ENCODE measurements at places on chromosomes 12 and 14.

- DNase-seq, result no peak
These were observed at the start of gene SLC38A4 for GRCh38 chr12:46825591-46826414. Gene SLC38A4, minus strand, starts transcription at chr12:46825997. Its CDS starts 32,926 bp downstream, at chr12:46793071.

GRCh38 chr12:12425616-12426015, 68.7 kb downstream of the BORCS5 start:
- no peak for DNase-seq

DNA sequence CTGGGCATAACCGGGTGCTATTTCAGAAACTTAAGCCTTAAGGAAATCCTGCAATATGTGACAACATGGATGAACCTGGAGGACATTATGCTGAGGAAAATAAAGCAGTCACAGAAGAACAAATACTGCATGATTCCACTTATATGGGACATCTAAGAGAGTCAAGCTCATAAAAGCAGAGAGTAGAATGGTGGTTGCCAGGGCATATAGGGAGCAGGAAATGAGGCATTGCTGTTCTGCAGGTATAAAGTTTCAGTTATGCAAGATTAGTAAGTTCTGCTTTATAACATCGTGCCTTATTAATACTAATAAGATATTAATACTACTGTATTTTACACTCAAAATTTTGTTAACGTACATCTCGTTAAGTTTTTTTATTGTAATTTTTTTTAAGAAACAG, 124.2 kb upstream of the ATF1 start:
- no peak for DNase-seq

DNA sequence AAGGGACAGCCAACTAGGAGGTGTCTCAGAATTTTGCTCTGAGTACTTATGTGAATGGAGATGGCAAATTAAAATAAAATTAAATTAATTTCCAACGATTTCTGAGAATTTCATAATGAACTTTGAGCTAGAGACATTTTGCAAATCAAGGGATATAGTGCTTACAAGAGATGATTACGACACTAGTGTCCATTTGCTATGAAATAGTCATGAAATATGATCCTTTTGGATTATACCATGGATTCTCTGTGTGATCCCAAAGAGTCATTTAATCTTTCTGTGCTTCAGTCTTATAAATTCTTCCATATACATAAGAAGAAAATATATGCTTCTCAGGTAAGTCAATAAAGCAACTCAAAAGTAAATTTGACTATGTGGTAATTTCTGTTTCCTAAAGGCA, 240.6 kb downstream of the SLC25A21 start:
- no peak for DNase-seq

- no peak for DNase-seq
These were observed 179.4 kb downstream of the EFCAB11 start for GRCh38 chr14:89775151-89775550.

DNA sequence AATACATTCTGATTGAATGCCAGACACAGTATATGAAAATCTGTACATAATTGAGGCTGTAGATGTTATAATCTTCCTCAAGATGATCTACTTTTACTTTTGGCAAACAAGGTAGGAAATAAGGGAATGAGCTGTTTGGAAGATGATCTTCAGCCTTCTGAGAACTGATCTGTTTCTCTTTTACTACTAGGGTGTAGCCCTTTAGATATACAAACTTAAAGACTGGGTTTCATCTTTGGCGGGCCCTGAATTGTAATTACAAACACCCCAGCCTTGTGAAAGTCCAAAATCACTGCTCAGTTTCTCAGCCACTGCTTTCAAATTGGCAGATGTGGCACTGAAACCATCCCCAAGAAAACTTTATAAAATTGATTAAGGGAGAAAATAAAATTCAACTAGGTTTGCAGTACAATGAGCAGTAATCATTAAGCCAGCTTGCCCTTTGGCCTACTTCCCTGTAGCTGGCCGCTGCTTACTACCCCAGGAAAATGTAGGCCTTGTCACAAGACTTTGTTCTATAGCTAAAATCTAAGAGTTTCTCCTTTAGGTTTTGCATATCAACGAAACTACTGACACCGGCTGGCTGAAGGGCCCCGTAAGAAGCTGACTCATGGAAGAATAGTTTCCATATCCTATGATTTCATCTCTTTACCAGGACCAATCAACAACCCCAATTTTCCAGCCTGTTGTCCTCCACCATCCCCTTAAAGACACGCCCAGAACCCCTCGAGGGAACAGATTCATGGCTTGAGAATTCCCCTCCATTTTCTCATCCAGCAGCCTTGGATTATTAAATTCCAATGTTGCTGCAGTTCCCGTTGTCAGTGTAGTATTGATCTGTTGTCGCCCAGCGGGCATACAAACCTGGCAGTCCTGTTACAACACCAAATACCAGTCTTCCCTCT, 210.8 kb downstream of the PCNX1 start:
- DNase-seq, result no peak

DNA sequence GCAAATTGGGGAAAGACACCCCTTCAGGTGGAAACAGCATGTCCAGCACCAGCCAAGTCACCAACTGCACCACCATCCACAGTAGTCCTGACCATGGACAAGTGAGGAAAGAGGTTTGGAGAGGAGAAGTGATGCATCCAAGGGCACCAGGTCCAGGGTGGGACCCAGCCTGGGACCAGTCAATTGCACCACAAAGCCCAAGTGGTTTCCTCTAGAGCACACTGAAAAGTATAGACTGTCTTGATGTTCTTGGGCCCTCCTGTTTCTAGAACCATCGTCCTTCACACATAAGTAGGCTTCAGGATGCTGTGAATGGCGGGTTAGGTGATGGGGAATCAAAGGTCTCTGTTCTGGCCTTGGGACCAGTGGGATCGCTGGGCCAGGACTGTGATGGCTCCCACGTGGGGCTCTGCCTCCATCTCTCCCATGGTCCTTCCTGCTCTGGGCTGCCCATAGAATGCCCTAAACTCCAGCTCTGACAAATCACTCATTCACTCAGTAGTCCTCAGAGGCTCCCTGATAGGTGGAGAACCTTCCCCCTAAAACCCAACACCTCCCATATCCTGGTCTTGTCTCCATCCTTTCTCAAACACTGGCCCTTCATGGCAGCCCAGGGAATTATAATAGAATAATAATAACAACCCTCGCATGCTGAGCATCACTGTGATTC, 9.2 kb downstream of the KRT79 start:
- no peak for DNase-seq

GRCh38 chr14:99576761-99577705, 27.0 kb downstream of the CCDC85C start:
- no peak for DNase-seq

DNA sequence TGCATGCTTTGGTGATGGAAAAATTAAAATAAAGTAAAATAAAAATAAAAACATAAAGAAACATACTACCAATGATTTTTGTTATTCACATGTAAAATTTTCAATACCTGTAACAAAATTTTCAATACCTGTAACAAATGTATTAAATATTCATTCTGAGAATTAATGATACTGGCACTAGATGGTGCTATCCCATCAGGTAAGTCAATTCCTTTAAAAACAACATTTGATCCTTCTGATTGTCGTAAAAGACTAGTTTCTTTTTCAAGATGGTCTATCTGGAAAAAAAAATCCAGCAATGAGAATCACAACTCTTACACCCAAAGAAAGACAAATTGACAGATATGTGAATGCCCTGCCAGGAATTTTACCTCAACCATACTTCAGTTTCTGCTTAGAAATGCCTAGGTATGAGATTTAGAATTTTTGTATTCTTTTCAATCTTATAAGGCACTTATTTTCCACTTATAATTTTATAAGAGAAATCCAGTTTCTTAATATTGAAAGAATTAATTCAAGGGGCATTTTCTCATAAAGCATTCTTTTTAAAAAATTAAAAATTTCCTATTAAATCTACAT, 30.7 kb downstream of the CEP290 start:
- peak; percentile 46 for DNase-seq

DNA sequence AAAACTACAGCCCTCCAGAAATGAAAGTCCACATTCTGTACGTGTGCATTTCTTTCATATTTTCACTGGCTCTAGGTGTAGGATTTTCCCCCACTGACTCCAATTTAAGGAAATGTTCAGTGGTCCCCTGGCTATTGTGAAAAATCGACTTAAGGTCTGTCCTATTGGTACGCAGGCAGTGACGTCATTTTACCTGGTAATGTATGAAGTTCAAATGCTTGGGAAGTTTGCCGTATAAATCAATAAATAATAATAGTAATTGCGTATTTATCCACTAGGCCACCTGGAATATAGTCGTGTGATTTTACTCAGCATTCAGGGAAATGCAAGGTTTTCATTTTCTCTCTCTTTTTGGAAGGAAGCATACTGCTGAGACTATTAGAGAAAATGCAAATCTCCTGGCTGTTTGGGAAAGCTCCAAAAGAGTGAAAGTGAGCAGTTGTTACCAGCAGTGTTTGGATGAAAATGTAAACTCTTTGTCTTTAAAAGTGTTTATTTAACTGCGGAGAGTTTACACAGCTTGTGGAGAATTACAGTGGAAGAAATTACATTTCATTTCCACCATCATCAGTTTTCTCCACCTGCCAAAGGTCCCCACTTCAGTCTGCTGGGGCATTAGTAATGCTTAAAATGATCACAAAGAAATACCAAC, 107.0 kb downstream of the EXOC5 start:
- DNase-seq, result peak; percentile 83

- DNase-seq, result no peak
These were observed 23.9 kb downstream of the SCAF11 start for GRCh38 chr12:45966486-45966885.

DNA sequence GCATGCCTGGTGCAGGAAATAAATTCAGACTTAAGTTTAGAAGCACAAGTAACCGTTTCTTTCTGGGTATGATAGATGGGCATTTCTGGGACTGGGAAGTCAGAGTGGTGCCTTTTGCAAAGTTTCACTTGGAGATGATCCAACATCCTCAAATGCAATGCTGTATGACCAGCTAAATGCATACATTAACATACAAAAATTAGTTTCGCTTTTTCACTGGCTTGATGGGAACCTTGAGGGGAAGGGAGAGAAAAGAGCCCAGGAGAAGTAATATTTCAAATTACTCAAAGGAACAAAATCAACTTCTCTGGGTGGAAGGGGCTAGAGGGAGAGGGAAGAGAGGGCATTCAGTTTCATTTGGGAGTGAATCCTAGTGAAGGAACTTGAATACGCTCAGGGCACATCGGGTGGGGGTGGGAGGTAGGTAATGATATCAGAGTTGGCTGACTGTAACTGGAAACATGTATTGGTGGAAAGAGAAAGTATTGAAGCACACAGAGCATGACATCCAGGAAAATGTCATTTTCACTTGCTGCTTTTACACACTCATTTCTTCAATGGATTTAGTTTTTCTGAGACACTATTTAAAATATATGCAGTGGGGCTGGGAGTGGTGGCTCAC, 175.5 kb downstream of the PTPRO start:
- DNase-seq, result no peak

DNA sequence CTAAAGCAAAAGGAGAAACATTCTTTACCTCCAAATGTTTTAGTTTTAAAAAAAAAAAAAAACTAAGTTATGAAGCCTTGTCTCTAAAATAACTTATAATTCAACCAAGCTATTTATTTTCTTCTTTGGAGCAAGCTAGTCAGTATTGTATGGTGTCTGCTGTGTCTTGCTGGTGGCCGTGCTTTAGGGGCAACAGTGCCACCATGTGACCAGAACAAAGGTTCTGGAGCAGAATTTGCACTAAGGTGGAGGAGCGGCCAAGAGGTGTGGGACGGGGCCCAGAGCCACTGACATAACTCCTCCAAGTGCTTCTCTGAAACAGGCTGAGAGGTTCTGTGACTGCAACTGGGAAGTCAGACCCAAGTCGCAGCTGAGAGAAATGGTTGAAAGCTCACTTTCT, 4.5 kb downstream of the FICD start:
- DNase-seq, result no peak

DNA sequence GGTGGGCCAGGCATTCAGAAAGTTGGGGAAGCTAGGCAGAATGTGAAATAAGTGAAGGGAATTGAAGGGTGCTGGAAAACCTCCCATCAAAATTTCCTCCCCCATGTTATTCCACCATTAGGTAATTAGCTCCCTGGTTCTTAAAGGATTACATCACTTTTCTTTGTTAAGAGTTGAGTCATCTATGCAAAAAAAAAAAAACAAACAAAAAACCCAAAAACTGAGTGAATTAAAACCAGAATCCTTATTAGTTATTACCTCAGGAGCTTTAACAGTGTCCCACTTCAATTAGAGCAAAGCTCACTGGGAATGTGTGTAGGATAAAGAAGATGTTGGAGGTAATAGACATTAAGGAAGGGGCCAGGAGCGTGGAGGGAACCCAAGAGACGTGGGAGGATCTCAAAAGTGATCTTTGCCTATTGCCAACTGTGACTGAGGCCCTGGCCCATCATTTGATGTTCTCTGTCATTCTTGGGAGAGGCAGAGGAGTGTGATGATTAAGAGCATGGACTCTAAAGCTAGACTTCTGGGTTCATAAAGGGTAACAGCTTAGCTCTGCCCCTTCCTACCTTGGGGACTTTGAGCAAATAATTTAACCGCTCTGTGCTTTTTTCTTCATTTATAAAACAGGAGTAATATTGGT, 364.7 kb downstream of the APAF1 start:
- no peak for DNase-seq

- DNase-seq, result no peak
These were observed 79.6 kb downstream of the ITPK1 start for GRCh38 chr14:93035917-93036651.

DNA sequence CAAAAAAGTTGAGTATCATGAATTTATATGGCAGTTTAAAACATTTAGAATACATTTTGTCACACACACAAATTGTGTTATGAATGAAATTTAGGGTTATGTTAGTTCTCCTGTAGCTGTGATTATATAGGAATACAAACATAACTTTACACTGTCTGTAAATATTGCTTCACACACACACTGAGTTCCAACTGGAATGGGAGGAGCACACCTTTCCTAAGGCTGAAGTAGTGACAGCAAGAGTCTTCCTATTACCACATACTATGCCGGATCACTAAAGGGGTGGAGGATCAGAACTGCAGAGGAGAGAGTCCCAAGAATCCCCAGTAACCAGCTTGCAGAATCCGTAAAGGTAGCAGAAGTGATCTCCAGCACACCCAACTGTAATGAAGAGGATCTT, 63.7 kb downstream of the DNAI7 start:
- DNase-seq, result no peak

- no peak for DNase-seq
These were observed 33.7 kb upstream of the PPP1CC start for GRCh38 chr12:110776410-110776809.

DNA sequence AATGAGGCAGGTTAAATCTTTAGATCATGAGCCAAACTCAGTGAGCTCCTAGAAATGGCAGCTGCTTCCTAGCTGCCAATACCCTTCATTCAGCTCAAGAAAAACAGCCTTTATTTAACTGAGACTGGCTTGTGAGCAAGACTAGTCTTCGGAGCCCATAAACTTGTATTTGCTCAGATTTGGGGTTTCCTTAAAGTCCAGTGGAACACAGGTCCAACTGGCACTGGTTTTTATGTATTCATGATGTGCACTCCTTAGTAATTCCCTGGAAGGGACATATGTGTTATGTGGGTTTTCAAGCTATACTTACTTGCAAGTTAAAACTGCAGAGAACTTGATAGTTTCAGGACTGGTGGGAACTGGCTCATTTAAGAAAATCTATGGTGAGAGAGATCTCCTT, 380.1 kb upstream of the TMEM132C start:
- no peak for DNase-seq

- DNase-seq, result no peak
These were observed 5.1 kb downstream of the KRT85 start for GRCh38 chr12:52362118-52362726.
